Right forelimb (tissue), 1 donor: ENCODE measurements at places on chromosomes 1 and 21.

- no peak for DNase-seq
Observed at GRCh38 chr1:41162441-41162840, 79.7 kb downstream of the SCMH1 start.

DNA sequence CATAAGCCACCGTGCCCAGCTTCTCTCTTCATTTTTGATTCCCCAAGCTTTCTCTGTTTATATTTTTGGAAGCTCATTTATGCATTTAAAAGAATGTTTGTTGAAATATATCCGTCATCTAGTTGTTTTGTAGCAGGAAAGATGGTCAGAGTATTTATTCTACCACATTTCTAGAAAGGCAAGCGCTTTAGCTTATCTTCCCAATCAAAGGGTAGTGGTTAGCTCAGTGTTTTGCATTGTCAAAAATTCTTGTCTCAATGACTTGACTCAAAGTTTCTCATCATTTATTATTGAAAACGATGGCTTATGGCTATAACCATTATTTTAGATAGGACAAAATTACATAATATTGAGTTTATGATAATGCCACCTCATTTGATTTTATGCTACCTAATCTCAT, 116.1 kb upstream of the ZP4 start:
- no peak for DNase-seq

DNA sequence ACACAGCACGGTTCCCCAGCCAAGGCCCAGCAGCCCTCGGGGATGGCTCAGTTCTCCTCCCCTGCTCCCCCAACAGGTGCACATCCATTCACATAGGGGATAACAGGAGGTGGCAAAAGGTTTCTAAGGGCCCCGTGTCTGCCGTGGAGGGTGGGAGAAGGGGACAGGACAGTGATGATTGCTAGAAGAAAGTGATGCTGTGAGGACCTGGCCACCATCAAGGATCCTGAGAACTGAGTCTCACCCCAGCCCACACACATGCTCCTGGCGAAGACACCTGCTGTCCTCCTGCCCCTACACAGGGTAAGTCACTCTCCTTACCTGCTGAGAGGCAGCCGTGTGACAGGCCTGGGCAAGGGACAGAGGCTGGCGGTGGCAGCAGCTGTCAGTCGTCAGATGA, 54.5 kb downstream of the GNG4 start:
- no peak for DNase-seq

GRCh38 chr1:16266411-16267118, 29.6 kb upstream of the CPLANE2 start:
- no peak for DNase-seq

- DNase-seq, result no peak
Observed at GRCh38 chr1:209249280-209249670, 334.2 kb upstream of the CAMK1G start.

DNA sequence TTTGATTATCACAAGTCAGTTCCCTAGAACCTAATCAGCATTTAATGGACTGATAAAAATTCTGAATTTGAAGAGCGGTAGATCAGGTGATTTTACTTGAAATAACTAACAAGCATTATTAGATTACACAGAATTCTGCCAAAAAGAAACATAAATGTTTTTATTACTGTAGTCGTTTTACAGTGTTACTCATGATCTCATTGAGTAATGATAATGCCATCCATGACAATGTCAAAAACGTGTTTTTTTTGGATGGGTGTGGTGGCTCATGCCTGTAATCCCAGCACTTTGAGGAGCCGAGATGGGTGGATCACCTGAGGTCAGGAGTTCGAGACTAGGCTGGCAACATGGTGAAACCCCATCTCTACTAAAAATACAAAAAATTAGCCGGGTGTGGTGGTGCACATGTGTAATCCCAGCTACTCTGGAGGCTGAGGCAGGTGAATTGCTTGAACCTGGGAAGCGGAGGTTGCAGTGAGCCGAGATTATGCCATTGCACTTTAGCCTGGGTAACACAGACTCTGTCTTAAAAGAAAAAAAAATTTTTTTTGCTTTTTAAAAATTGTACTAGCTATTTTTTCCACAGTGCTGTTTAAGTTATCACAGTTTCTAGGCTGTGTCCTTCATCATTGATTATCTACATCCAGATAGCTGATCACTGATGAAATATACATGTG, 56.6 kb downstream of the LAMC1 start:
- DNase-seq, result no peak
